ENCODE measurements at places on chromosomes 7 and 10.

- no peak for DNase-seq
These were observed 19.3 kb upstream of the CCDC172 start for GRCh38 chr10:116304923-116305322.

DNA sequence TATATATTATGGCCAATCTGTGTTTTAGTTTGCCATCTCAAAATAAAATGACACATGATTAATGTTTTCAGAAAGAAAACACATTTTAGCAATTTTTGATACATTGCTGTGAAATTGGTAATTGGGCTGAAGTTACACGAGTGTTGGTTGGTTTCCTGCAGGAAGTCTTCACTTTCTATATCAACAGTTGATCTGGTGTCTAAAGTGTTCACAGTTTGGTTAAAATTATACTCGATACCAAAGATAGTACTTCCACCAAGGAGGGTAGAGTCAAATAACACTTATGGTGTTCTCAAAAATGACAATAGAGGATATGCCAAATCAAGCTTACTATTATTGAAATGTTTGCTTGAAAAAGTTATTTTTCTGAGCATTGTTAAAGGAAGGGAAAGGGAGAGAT is 120.3 kb upstream of the GLCCI1 start:
- no peak for DNase-seq

- no peak for DNase-seq
These were observed 16.3 kb upstream of the CRYGN start for GRCh38 chr7:151456276-151456675.

- no peak for DNase-seq
These were observed 386 bp upstream of the EIF4EBP2 start for GRCh38 chr10:70403483-70404035.

- DNase-seq: no peak
These were observed 23.6 kb upstream of the ING3 start for GRCh38 chr7:120926943-120927346.

DNA sequence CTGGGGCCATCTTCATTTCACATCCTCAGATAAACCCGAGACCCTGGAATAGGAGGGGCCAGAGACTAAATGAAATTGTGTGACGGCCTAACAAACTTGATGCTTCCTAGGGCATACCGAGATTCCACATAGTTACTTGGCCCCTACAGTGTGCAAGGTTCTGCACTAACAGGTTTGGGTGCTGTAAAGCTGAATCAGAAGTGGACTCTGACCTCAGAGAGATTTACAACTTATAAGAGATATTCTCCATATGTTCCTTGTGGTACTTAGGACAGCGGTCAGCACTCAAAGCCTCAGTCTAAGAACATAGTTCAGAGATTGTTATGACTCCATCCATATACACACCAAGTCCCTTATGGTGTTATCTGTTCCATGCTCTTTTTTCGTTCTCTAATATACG is 55.1 kb upstream of the FHIP2A start:
- DNase-seq: no peak

DNA sequence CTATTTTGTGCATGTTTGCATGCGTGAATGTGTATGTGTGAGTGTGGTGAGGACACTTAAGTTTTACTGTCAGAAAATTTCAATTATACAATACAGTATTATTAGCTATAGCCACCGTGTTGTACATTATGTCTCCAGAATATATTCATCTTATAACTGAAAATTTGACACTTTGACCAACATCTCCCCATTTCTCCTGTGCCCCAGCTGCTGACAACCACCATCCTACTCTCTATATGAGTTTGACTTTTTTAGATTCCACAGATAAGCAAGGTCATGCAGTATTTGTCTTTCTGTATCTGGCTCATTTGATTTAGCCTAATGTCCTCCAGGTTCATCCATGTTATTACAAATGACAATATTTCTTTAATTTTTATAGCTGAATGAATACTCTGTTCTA is 195.0 kb downstream of the GPR37 start:
- DNase-seq: no peak

- no peak for DNase-seq
These were observed 117.8 kb upstream of the ZMIZ1 start for GRCh38 chr10:78950656-78951587.

GRCh38 chr7:108158776-108159175 is 28.6 kb upstream of the LAMB4 start:
- DNase-seq: no peak

GRCh38 chr10:113094114-113094486 is 144.1 kb downstream of the TCF7L2 start:
- no peak for DNase-seq
